ENCODE measurements at places on chromosomes 13 and 19.

- no peak for DNase-seq
Measured at GRCh38 chr19:47998800-47999199, 4.4 kb downstream of the ELSPBP1 start.

- no peak for DNase-seq
Measured at GRCh38 chr13:77339408-77339807, 12.5 kb upstream of the MYCBP2 start.

DNA sequence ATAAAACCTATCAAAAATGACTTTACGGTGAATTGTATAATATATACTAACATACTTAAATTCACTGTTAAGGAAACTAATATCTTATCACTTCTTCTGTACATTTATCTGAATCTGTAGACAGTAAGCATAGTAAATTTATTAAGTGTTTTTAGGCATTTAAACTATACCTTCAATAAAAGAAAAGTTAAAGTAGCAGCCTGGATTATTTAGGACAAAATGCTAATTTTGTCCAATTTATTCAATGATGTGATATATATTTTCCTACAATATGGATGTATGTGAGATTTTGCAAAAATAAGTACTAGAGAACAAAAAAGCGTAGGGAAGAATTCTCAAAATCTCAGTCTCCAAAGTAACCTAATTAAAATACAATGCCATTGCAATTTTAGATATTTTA is 299.9 kb downstream of the GPC5 start:
- no peak for DNase-seq

GRCh38 chr19:15038294-15038693 is 11.0 kb upstream of the CASP14 start:
- DNase-seq, result peak; percentile 50

GRCh38 chr19:19403373-19403901 is 2.0 kb upstream of the GATAD2A start:
- peak; percentile 47 for DNase-seq

GRCh38 chr13:99500839-99501183 is 461 bp upstream of the TM9SF2 start:
- DNase-seq, result no peak

GRCh38 chr13:40341501-40341900 is 324.9 kb downstream of the FOXO1 start:
- DNase-seq, result no peak

- DNase-seq, result peak; percentile 80
Measured at GRCh38 chr13:30108913-30109237, 198.5 kb downstream of the KATNAL1 start.

GRCh38 chr19:13228561-13228960 is 78.3 kb downstream of the IER2 start:
- no peak for DNase-seq

DNA sequence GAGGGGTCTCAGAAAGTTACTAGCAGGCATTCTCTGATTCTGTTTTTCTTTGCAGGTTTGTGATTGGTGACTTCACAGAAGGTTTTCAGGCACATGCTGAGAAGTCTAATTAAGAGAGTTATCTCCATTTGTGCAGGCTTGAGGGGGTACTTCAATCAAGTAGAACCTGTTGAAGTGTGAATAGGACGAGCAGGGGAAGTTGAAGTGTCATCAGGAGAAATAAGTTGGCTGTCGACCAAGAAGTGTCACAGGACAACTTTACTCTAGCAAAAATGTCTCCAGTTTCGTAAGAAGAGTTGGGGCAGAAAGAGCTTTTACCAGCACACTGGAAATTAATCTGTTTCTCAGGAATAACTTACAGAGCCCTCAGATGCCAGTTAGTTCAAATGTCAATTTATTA is 576.5 kb upstream of the SLITRK5 start:
- DNase-seq, result no peak

All from RWPE1 (cell line).